ENCODE measurements at places on chromosomes 5 and 9. TPM values are rescaled to one million over a fixed set of nuclear protein-coding genes. Genes with fewer than 3 reads are reported as not detected.

GRCh38 chr5:147576646-147577535 lies 67.0 kb upstream of the DPYSL3 start:
- DNase-seq: peak; percentile 79

DNA sequence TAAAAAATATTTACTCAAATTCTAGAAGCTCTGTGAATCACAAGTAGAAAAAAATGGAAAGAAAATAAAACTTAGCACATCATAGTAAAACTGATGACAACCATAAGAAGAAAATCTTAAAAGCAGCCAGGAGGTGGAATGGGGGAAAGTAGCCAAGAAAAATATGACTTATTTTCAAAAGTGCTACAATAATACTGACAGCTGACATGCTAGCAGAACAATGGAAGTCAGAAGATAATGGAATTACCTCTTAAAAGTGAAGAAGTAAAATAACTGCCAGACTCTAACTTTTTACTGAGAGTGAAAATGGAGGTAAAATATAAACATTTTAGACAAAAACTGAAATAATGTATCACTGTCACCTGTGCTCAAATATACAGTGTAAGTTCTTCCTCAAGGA lies 532.2 kb upstream of the SGCD start:
- DNase-seq: no peak

GRCh38 chr5:176695073-176695472 lies 47.8 kb downstream of the TSPAN17 start:
- DNase-seq: no peak

GRCh38 chr5:37165761-37166160 lies 83.4 kb downstream of the CPLANE1 start:
- no peak for DNase-seq

ANKRD31 gene
- total RNA-seq: 0.51 TPM

SLC34A1 gene
- not detected for total RNA-seq

RNF183 gene
- total RNA-seq: 0.21 TPM

GRCh38 chr5:40791715-40792139 lies 6.4 kb downstream of the PRKAA1 start:
- no peak for DNase-seq

DNA sequence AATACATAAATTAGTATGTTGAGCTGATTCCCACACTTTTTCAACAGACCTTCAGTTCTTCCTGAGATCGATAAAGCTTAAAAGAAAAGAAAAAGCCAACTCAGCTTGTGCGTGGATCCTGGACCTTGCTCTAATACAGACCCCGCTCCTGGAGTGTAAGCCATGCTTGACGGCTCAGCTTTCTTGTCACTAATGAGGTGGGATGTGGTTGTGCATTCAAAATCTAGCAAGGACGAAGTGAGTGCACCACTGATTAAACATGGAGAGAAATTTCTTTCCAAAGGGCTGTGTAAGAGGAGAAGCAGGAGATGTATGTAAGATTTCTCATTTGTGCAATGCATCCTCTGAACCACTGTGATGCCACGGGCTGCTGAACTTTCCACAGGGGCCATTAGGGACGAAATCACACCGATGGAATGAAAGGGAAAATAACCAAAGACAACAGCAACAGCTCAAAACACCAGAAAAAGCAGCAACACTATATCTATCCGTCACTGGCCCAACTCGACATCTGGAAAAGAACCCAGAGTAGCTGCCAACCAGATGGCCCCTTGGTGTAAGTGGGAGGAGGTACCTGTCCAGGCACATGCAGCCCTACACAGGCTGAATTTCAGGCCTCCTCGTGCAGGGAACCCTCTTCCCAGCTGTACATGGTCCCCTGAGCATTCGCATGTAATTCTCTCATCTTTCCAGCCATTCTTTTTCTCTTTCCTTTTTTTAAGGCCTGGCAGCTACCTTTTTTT lies 178.9 kb downstream of the SREK1 start:
- no peak for DNase-seq

DNA sequence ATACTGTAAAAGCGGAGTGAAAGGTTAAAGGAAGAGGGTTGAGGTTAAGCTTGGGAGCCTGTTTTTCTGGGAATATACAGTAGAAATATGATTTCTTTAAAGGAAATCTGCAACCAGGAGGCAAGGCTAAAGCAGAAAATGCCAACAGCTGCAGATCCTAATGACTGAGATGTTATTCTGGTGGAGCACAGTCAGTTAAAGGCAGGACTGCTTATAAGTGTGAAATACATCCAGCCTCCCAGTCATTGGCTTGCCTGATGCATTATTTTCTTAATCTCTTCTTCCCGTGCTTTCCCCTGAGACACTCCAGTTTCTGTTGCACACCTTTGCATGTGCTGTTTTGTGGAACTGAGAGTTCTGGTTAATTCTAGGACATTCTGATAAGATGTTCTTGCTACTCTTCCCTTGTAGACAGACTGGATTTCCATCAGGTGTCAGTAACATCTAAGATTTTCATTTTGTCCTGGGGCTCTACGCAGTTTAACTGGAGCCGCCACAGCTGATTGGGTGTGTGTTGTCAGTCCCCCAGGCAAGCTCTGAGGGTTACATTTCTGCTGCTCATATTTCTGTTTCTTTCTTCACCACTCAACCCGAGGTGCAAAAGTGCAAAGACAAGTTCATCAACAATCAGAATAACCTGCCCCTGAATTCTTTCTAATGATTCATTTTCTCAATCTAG lies 44.4 kb downstream of the CAST start:
- DNase-seq: peak; percentile 63

RABEPK gene
- total RNA-seq: 11.7 TPM

GRCh38 chr9:120045011-120045410 lies 535.0 kb downstream of the CDK5RAP2 start:
- no peak for DNase-seq

DNA sequence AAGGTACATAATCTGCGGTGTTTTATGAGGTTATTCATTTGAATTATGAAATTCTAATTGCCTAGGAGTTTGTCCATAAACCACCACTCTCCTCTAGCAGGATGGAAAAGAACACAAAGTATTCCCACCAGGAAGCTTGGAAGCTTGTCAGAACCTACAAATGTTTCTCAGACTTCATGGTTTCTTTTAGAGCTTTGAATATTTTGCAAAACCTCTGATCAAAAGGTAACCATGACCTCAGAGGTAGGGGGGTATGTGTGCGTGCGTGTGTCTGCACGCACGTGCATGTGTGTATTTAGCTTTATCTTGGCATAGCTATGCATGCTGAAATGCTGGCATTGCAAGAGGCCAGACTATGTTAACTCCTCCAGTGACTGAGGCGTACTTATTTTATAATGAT lies 847.0 kb downstream of the TLE1 start:
- peak; percentile 68 for DNase-seq

Data from tongue (tissue), 3 donors.